ENCODE measurements at places on chromosomes 6 and 20. TPM values are rescaled to one million over a fixed set of nuclear protein-coding genes. Genes with fewer than 3 reads are reported as not detected.

SYNDIG1 gene
- total RNA-seq = 0.95 TPM

DNA sequence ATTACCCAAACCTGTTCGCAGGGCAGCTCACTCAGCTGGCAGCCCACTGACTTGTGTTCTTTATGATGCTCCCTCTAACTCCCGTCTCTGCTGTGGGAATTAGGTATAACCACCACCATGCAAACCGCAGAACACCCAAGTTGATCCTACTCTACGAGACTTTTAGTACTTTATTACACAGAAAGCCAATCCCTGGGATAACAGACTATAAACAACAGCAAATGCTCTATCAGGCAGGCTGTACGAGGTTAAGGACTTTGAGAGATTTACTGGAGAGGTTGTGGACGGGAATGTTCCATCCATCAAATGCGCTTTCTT is 241.1 kb downstream of the FOXC1 start:
- H3K4me1 ChIP-seq = no peaks in the 10 kb centered on the region
- no peak for DNase-seq
- H3K36me3 ChIP-seq = no peaks in the 10 kb centered on the region

- H3K4me3 ChIP-seq = no peak overlapping the region
- no peaks in the 10 kb centered on the region for H3K27me3 ChIP-seq
- H3K27ac ChIP-seq = no peak overlapping the region
- no peaks in the 10 kb centered on the region for H3K4me1 ChIP-seq
These were observed 22.4 kb upstream of the TASP1 start for GRCh38 chr20:13661070-13661685.

DNA sequence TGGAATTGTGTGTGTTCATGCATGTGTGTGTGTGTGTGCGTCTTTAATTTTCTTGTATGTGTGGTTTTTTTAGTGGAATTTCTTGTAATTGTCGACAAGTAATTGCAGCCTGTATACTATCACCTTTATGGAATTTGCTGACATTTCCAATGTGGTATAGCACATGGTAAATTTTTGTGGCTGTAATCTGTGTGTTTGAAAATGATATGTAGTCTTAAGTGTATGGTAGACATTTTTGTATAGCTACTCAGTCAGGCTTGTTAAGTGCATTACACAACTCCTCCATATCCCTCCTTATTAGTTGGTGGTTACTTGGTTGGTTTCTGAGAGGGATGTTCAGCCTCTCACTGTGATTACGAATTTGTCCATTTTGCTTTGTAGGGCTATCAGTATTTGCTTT is 384.5 kb upstream of the HSF2 start:
- H3K4me3 ChIP-seq = no peak overlapping the region
- no peaks in the 10 kb centered on the region for H3K36me3 ChIP-seq
- no peak overlapping the region for H3K27ac ChIP-seq

DNA sequence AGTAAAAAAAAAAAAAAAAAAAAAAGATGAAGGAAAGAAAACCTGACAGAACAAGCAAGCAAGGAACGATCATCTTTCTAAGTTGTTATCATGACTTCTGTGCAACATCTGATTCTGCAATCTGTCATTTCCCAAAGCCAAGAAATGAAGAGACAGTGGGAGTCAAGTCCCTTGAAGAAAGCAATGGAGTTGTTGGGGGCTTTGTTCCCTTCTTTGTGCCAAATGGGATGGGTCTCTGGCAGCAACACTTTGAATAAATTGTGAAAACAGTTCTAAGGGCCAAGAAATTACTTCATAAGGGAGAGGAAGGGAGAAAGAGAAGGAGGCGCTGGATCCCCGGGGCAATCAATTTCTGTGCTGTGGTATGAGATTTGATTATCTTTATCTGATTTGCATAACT is 33.3 kb upstream of the RSPO3 start:
- no peak for DNase-seq
- H3K4me1 ChIP-seq = no peaks in the 10 kb centered on the region
- no peak overlapping the region for H3K27ac ChIP-seq
- no peaks in the 10 kb centered on the region for H3K27me3 ChIP-seq
- H3K4me3 ChIP-seq = no peak overlapping the region
